ENCODE measurements at places on chromosomes 7 and 10. TPM values are rescaled to one million over a fixed set of nuclear protein-coding genes. Genes with fewer than 3 reads are reported as not detected.

KLHDC10 gene
- 14.8 TPM for total RNA-seq

GPR141 gene
- not detected for total RNA-seq

VAX1 gene
- total RNA-seq = 1.5 TPM

MUC3A gene
- 18.5 TPM for total RNA-seq

SEMA3E gene
- total RNA-seq = 2.3 TPM

GARIN1A gene
- 0.73 TPM for total RNA-seq

PITX3 gene
- 0.86 TPM for total RNA-seq

SPAM1 gene
- total RNA-seq = not detected

SAMD9L gene
- 0.89 TPM for total RNA-seq

FAM25A gene
- not detected for total RNA-seq

CYP3A7 gene
- total RNA-seq = not detected

BTBD16 gene
- 1.7 TPM for total RNA-seq

TACR2 gene
- total RNA-seq = 0.10 TPM

TAF5 gene
- total RNA-seq = 2.4 TPM

Data from A549 treated with GW870086 at 1 μM for 4 hours (cell line).